Aorta (tissue), 5 donors: ENCODE measurements at places on chromosomes 16 and 17. TPM values are rescaled to one million over a fixed set of nuclear protein-coding genes. Genes with fewer than 3 reads are reported as not detected.

- DNase-seq: no peak
Observed at GRCh38 chr16:51522902-51523301, 371.8 kb upstream of the SALL1 start.

PLA2G10 gene
- not detected for total RNA-seq

DNA sequence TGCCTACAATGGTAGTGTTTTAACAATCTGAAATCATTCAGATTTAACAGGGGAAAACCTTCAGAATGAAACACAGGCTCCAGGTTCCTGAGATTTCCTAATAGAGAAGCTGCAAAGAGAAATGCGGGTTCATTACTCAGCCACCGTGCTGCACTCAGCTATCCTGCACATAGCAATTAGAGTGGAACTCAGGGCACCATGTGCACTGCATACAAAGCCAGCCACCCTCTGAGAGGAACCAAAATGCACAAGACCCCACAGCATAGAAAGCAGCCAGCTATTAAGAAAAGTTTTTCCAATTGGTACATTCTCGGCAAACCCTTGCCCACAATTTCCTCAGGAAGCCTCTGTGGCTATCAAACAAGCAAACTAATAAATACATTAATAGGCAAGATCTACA is 37.4 kb downstream of the TOM1L2 start:
- peak; percentile 6 for DNase-seq

GRCh38 chr16:11586856-11587642 is at the start of gene LITAF:
TSS of gene LITAF (minus strand) at chr16:11586919. CDS start at chr16:11556730, 30,189 bp downstream.
- DNase-seq: peak; percentile 79

- DNase-seq: peak; percentile 70
Observed at GRCh38 chr17:73228748-73229236, 32.9 kb downstream of the CPSF4L start.
